ENCODE measurements at places on chromosomes 1 and 21.
A peak's percentile ranks its signal among the peaks of the same experiment; 100 is the strongest.

DNA sequence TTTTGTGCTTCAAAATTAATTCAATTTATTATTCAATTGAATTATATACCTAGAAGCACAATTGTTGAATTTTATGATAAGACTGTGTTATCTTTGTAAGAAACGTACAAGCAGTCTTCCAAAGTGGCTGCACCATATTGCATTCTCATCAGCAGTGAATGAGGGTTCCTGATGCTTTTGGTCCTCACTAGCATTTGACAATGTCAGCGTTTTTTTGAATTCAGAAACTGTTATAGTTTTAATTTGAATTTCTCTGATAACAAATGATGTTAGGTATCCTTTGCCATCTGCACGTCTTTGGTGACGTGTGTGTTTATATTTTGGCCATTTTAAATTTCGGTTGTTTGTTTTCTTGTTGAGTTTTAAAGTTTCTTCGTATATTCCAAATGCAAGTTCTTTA lies 553.0 kb upstream of the ZP4 start:
- no peak for DNase-seq

DNA sequence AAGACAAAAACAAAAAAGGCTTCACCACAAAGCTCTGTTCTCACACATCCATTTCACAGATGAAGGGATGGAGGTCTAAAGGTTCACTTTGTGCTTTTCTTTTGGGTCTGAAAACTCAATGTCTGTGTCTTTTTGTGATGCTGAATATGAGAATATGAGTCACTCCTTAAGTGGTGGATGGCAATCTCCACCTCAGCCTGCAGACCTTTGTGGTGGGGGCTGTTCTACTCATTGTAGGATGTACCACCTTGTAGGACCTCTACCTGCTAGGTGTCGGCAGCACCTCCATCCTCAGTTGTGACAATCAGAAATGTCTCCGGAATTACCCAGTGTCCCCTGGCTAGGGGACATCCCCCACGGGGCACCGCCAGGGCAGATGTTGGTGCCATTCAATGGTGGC lies 42.8 kb downstream of the UBASH3A start:
- DNase-seq: no peak

GRCh38 chr1:84896279-84896678 lies 3.3 kb upstream of the LPAR3 start:
- DNase-seq: no peak

DNA sequence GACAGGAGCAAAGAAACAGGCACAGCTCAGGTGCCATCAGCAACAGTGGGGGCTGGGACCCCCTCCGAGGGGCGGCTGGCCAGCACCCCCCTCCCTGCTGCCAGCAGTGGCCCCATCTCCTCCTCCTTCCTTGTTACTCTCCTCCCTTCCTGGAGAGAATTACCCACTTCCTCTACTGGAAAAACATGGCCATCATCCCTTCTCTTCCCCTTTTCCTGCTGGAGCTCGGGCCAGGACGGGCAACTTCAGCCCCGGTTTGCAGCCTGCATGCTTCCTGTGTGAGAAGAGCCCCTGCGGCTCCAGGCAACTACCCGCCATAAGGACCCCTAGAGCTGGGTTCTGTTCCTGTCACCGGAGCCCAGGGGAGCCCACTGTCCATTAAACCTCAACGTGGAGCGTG lies 17.6 kb downstream of the MEGF6 start:
- DNase-seq: no peak

GRCh38 chr1:23922321-23922943 lies 9.3 kb upstream of the CNR2 start:
- DNase-seq: no peak

GRCh38 chr1:39690794-39691382 lies 345 bp downstream of the HPCAL4 start:
- no peak for DNase-seq

DNA sequence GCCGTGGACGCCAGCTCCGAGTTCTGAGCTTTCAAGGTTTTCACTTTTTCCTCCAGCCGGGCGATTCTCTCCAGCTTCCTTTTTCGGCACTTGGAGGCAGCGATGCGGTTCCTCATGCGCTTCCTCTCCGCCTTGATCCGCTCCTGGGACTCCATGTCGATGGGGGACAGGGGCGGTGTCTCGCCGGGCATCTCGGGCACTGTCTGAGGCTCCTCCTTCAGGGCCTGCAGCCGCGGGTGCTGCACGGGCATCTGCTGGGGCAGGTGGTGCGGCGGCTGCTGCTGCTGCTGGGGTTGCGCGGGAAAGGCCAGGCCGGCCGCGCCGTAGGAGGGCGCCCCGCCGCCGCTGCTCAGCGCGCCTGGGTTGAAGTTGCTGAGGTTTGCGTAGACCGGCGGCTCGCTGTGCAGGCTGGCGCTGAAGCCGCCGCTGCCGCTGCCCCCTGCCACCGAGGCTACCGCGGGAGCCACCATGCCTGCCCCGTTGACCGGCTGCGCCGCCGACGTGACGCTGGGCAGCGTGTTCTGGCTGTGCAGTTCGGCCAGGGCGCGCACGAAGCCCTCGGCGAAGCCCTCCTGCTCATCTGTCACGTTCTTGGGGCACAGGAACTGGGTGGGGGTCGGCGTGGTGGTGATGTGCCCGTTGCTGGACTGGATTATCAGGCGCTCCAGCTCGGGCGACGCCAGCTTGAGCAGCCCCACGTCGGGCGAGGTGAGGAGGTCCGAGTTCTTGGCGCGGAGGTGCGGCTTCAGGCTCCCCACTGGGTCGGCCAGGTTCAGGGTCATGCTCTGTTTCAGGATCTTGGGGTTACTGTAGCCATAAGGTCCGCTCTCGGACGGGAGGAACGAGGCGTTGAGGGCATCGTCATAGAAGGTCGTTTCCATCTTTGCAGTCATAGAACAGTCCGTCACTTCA lies 1.4 kb downstream of the JUN start:
- DNase-seq: peak; percentile 38

DNA sequence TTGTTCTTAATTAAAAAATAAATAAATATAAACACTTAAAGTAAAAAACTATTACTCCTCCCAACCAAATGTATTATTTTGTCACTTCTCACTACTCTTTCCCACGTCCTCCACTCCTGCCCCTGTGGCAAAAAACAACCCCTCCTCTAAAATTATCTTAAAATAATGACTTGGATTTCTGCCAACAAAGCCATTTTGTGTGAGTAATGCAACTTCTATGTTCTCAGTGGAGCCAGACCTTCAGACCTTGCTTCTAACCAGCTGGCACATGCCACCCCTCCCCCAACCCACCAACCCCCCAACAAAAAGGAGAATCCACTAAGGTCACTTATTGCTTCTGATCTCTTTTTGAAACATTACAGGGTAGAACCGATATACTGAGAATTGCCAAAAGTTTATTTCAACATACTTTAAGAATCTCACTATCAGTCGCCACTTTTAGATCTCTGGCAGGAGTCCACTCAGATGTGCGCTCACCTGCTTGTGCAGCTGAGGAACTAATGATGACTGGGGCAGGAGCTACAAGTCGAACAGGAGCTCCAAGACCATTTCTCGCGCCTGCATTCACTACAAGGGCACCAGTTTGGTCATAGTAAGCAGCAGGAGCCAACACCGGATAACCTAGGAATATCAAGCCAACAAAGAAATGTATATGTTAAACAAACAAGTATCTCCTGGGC lies 58.3 kb upstream of the SDC3 start:
- peak; percentile 77 for DNase-seq

DNA sequence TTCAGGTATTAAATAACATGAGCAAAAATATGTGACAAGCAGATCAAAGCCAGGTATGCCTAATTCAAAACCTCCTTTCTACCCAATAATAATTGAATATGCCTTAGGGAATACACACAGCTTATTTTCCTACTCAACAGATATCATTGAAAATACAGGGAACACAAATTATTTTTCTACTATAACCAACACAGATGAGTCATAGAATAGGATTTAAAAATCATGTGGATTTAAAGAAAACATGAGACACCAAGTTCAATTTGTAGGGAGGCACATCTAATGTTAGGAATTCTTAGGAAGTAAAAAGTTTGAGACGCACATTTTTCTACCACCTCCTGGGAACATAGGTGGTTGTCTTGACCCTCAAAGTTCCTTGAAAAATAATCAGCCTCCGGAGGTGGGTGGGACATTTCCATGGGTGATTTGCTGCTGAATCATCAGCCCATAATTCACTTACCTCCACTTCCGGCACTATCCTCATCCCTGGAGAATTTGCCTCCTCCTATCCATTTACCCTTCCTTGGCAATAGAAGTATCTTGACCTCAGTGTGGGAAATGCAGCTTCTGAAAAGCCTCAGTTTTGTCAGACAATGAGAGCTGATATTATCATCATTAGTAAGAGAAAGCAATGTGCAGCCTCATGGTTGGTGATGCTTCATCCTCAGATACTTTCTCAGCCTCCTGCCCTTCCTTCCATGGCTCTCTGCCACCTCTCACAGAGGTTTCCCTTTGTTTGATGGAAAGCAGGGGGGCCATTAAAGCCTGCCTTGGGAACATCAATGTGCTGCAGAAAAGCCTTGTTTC lies 33.5 kb upstream of the RGS4 start:
- no peak for DNase-seq

DNA sequence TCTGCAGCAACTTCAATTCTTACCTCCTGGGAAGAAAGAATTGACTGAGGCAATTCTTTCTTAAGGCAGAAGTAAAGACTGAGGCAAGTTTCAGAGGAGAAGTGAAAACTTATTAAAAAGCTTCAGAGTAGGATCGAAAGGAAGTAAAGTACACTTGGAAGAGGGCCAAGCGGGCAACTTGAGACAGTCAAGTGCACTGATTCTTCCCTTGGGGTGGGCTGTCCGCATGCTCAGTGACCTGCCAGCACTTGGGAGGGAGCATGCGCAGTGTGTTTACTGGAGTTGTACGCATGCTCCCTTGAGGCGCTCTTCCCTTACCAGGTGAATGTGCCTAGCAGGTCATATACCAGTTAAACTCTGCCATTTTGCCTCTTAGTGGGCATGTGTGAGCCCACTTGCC lies 55.3 kb upstream of the NBPF3 start:
- DNase-seq: no peak

- no peak for DNase-seq
Observed at GRCh38 chr21:31335957-31336738, 7.9 kb downstream of the TIAM1 start.

DNA sequence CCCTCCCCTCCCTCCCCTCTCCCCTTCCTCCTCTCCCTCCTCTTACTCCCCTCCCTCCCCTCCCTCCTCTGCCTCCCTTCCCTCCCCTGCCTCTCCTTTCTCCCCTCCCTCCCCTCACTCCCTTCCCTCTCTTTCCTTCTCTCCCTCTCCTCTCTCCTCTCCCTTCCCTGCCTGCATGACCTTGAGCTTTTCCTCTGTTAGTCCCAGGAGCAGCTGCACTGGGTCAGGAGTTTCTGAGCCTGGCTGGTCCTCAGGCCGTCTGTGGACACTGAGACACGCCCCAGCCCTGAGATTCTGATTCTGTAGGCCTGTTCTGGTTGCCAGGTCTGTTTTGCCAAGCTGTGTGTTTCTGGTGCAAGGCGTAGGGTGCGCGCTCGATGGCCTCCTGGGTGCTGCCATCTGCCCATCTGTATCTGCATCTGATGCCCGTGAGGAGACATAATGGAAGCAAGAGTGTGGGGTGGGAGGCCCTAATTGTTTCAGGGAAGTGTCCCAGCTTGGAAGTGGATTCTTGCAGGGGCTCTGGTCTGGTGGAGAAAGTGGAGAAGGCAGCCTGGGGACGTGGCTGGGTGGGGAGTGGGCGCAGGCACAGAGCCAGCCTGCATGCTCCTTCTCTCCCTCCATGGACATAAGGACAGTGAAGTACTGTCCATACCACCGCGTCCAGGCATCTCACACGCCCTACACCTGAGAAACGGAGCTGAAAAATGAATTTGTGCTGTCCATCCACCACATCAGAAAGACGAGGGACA lies 97.2 kb downstream of the WDR4 start:
- no peak for DNase-seq

Data from hematopoietic multipotent progenitor cell treated with erythropoietin and hydrocortisone succinate and interleukin-3 and kit ligand, for 8 days (in vitro differentiated cells).